ENCODE measurements at places on chromosomes 1 and 21.

DNA sequence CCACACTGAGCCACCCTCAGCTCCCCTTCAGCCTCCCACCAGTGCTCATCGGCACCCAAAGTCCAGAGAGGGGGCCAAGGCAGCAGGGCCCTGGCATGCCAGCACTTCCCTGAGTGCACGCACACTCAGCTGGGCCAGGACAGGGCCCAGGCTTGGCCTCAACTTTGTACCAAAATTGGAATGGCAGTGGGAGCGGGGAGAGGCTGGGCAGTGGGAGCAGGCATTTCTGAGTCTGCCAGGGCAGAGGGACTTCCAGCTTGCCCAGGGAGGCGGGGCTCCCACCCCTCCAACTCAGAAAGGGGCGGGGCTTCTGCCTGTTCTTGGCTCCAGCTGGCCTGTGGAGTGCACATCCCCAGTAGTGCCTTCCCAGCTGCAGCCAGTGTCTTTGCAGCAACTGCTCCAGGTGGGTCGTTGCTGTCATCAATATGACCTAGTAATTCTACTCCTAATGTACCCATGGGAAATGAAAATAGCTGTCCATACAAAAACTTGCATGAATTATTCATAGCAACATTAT is 10.3 kb upstream of the SNX7 start:
- DNase-seq = no peak

- DNase-seq = no peak
Observed at GRCh38 chr1:177377866-177378265, 207.1 kb downstream of the BRINP2 start.

DNA sequence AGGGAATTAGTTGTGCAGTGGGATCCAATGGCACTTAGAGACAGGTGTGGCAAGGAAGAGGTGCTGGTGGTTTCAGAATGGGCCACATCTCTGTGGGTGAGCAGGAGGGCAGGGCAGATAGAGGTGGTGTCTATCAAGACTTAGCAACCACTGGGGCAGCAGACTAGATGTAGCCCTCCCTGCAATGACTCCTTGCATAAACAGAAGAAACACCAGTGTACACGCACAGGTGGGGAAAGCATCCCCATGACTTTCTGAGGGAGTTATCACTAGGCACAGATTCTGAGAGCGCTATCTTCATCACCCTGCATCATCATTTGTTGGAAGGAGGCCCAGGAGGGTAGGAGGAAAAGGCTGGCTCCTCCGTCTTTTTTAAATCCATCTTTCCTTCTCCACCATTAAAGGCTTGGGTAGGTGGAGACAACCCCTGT is 58.4 kb downstream of the PLXNA2 start:
- no peak for DNase-seq

DNA sequence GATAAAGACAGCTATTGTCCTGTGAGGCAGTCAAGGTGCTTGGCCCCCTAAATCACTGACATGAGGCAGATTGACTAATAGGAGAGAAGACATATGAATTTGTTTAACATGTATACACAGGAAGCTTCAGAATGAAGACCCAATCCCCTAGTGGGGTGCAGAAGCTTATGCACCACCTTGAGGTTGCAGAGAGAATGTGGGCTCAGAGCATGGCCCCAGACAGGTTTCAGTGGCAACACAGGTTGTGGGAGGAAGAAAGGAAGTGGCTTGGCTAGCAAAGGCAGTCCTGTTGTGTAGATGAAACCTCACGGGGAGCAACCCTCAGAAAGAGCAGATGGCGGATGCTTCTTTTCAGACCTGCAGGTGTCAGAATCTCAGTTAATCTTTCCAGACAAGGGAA is 37.0 kb upstream of the PARP1 start:
- no peak for DNase-seq

DNA sequence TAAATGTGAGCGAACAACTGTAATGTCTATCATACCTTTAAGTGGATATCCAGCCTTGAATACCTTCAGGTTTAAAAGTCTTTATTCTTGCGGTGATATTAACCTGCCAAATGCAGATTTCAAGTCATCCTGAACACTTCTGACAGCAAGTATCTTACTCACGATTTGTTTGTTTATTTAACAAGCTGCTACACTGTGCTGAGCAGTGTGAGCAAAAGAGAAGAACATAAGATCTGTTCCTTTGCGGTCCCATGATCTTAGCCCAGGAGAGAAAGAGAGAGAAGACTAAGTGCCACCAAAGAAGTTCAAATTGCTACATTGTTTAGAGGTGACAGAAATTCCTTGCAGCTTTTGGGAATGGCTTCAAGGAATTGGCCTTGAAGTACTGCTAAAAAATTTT is 9.5 kb upstream of the IL24 start:
- no peak for DNase-seq

GRCh38 chr1:189866606-189867005 is 611.1 kb downstream of the BRINP3 start:
- DNase-seq = no peak

DNA sequence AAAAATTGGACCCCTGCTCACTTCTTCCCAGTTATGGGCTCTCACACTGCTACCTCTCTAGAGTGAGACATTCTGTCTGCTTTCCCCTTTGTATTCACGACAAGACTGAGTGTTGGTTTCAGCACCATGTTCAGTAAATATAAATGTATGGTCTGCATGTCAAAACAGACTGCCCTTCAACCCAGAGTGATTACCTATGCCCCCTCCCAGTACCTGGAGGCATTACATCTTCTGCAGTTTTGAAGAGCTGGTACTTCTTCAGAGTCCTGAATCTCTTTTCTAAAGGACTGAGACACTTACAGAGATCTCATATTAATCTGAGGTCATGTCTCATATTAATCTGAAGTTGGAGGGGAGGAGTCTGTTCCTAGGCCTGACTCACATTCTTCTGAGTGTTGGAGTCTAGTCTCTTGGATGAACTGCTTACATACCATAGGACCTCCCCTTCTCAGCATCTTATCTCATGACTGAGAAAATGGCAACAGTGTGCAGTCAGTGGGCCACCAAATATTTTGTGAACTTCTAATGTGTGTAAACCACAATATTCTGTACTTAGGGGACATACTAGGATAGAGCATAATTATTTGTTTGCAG is 80.3 kb downstream of the RGL1 start:
- DNase-seq = no peak

DNA sequence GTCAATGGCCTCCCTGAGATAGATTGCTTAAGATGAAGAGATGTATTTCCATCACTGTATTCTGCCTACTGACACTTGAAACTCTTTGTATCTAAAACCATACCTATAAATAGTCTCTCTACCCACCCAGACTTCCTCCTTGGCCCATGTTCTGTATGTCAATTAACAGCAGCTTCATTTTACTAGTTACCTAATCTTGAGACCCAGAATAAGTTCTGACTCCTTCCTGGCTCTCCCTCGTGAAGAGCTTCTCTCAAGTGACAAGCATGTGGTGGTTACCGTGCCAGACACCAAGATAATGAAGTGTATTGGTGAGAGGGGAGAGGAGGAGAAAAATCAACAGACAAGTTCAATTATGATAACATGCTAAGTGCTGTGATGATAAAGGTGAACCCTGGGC is 128.8 kb upstream of the RAVER2 start:
- DNase-seq = no peak

- no peak for DNase-seq
Observed at GRCh38 chr1:245693116-245693793, 538.5 kb downstream of the KIF26B start.

DNA sequence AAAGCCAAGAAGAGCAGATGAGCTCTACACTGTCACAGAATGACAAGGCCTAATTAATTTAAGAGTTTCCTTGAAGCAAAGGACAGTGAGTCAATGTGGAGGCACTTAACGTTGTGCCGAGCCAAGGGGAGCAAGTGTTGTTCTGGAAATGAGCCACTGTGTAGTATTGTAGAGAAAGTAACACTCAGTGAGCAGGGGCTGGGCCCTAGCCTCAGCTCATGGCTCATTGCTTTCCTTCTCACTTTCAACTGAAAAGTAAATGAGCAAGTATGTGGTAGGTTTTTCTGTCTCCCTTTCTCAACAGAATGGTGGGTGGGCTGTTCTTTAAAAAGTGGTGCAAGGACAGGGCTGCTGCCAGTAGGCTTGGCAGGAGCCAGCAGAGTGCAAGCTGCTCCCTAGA is 11.8 kb upstream of the KIAA0040 start:
- no peak for DNase-seq

DNA sequence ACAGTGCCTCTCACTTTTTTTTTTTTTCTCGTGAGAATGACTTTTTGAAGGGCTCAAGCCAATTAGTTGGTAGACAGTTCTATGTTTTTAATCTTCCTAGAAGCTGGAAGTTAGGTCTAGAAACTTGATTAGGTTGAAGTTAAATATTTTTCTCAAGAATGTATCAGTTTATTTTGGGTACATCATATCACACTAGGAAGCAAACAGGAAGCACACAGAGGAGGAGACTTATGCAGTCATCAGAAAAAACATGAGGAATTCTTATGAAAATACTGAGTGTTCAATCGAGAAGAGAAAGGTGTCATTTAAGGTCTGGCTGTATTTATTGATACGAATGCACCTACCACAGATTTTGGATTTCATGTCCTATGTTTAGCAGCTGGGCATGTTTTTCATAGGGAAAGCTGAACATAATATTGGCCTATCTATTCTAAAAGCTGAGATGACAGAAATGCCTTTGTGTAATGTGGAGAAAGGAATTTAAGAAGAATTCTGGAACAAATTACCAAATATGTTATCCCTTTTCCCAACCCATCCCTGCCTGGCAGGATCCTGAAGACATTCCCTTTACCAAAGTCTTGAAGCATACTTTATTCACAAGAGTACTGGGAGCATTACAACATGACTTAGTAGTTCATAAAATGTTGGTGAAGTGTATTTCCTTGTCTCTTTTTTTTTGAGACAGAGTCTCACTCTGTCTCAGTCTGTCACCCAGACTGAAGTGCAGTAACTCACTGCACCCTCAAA is 17.5 kb upstream of the ZFP69B start:
- peak; percentile 60 for DNase-seq

GRCh38 chr1:148309940-148310500 is 157.9 kb upstream of the NBPF11 start:
- DNase-seq = no peak
